ENCODE measurements at places on chromosomes 5 and 9. TPM values are rescaled to one million over a fixed set of nuclear protein-coding genes. Genes with fewer than 3 reads are reported as not detected.

GRCh38 chr9:14909961-14910805 is at the start of gene FREM1:
Gene FREM1 (minus strand): TSS chr9:14910428. CDS start chr9:14868977, 41,451 bp downstream.
- DNase-seq = no peak

DNA sequence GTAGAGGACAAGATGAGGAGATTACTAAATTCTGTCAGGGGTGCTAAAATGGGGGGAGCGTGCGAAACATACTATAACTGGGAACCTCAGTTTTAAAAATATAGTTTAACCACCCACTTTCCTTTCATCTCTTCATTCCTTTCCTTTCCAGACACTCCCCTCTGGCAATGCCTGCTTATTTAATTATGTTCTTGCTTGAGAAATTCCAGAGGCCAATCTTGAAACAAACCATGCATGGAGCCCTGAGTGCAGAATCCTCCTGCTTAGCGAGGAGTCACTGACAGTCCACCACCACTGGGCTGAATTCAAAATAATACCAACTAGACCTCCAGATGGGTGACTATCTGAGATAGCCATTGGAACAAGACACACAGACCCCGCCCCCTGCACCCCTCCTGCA is 29.7 kb upstream of the C9orf72 start:
- DNase-seq = no peak

GRCh38 chr9:126690431-126691051 is 76.8 kb downstream of the LMX1B start:
- no peak for DNase-seq

- DNase-seq = no peak
Observed at GRCh38 chr9:38626006-38626405, 5.6 kb upstream of the ANKRD18A start.

DNA sequence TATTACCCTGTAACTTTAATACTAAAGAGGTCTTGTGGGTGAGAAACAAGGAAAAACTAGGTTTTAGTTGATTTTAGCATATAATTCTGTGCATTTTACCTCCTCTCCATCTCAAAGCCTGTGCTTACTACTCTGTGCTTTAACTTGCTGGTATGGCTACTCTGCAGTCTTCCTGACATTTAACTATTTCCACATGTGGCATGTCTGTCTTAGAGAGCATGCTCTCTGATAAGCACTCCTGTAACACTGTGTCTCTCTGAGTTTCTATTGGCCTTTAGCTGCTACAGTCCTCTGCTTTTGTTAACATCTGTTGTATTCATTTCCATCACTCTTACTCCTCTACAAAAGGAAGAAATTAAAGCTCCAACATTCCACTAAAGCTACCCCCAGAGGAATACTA is 418.3 kb downstream of the RAB3C start:
- DNase-seq = no peak

- no peak for DNase-seq
Observed at GRCh38 chr9:124972241-124972770, 31.4 kb upstream of the GOLGA1 start.

GRCh38 chr5:57174128-57174889 is 450 bp downstream of the GPBP1 start:
- DNase-seq = no peak

- DNase-seq = no peak
Observed at GRCh38 chr5:36637101-36637500, 30.7 kb downstream of the SLC1A3 start.

DNA sequence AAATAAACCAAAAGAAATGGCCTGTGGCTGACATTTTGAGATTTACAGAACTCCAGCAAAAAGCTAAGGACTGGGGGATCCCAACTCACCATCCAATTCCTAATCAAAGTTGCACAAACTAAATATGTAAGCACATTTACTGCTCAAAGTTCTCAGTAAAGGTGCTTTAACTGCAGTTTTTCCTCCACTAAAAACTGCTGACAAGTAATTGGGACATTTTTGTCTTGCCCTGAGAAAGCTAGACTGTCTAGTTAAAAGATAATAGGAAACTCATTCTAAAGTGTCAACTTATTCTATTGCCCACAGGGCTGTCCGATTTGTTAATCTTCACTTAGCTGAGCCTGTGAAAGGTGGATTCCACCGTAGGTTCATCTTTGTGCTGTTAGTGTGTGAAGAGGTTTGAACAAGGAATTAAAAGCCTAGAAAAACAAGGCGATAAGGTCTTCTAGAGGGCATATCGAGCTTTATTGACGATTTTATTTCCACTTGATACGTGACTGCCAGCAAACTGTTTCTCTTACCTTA is 1.0 kb downstream of the DOCK8 start:
- no peak for DNase-seq

The LTC4S gene
- total RNA-seq = 12.1 TPM

The RC3H2 gene
- 83.4 TPM for total RNA-seq

The SPATA31C1 gene
- 0.99 TPM for total RNA-seq

Data from dorsolateral prefrontal cortex (tissue), 122 donors.